HEK293T (cell line): ENCODE measurements at places on chromosomes 2 and 18.
A peak's percentile ranks its signal among the peaks of the same experiment; 100 is the strongest.

DNA sequence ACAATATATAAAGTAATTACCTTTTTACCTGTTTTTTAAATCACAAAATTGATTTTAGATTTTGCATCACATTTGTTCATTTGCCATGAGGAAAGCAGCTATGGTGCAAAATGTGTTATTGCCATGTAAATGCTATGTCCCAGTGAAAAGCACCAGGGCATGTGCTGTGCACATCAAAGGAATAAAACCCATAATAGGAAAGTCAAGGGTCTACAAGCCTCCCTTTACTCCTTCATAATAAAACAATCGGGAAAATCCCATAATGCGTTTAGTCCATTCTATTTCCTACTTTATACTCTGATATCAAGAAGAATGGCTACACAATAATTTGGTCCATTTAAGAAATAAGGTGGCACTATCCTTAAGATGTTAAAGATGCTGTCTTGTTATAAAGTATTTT, 53.0 kb downstream of the KLF7 start:
- DNase-seq: no peak

- no peak for DNase-seq
These were observed 670.7 kb downstream of the ERBB4 start for GRCh38 chr2:211867845-211868451.

GRCh38 chr2:230209422-230210051, 10.2 kb downstream of the SP110 start:
- DNase-seq: no peak

GRCh38 chr2:209864716-209865295, 93.2 kb downstream of the UNC80 start:
- peak; percentile 4 for DNase-seq
